ENCODE measurements at places on chromosomes 4 and X.

GRCh38 chrX:133653358-133653757 lies 238.1 kb upstream of the GPC4 start:
- no peak for DNase-seq

DNA sequence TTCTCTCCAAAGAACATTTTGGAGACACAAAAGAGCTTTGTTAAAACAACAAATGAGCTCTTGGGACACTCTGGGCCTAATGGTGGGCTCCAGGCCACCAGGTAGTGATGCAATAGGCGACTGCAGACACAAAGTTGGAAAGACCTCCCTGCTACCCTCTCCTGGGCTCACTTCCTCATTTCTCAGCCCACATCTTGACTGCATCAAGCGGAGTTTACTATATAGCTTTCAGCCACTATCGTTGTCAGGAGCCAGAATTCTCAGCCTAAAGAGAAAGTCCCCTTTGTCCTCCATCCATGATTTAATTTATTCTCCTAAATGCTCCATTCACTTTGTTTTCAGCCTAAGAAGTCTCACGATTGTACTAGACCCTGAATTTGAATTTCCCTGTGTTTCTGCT lies 114.9 kb downstream of the EFHC2 start:
- no peak for DNase-seq

- no peak for DNase-seq
Observed at GRCh38 chr4:11469650-11470437, 41.1 kb upstream of the HS3ST1 start.

GRCh38 chr4:74426101-74426500 lies 18.8 kb upstream of the AREG start:
- no peak for DNase-seq

DNA sequence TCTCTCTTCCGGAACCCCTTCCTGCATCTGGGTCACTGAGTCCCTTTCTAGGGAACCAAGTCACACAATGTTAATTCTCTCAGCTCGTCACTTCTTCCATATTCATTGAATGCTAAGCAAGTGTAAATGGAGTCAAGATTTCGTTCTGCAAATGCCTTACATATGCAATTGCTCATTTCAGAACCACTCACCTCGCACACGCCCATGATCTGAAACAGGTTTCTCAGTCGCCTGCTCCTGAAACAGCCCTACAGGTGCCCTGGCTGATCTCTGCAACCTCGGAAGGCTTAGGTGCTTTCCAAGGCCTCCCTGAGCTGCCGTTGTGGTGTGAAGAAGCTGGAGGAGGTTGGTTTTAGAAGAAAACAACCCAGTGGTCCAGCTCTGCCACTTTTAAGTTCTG lies 100.8 kb upstream of the MSX1 start:
- no peak for DNase-seq

GRCh38 chrX:37753384-37753783 lies 26.5 kb upstream of the CYBB start:
- no peak for DNase-seq

DNA sequence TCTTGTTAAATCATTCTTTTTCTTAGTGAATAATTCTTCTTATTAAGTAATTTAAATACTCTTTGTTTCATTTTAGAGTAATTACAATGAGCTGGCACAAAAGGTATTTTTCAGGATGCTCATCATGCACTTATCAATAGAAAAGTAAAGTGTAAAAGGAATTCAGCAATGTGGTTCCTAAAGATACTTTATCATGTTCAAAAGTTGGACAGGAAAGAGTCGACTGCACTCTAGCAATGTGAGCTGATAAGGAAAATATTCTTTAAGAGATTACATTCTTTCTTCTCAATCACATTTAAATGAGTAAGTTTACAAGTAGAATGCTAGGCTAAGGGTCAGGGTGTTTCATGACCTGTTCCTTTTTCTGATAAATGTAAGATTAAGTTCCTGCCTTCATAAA lies 609.5 kb upstream of the FAM241A start:
- no peak for DNase-seq

- DNase-seq = no peak
Observed at GRCh38 chr4:91846233-91846632, 457.5 kb upstream of the GRID2 start.

DNA sequence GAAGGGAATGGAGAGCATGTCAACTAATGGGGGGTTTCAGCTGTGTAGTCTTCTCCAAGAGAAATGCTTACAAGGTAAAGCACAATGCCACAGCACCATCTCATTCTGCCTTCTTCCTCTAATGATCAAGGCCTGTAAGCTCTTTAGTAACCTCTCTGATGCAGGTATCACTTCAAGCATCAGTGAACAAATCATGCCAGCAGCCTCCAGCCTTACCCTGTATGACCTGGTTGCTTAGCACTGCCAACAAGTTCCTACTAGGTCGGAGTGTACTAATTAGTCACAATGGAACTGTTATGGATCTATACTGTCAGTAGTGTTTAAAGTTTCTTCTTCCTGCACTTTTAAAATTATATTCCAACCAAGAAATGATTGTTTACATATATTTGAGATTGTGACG lies 197.7 kb downstream of the GRID2 start:
- no peak for DNase-seq

GRCh38 chr4:39446483-39446841 lies 12.3 kb downstream of the RPL9 start:
- no peak for DNase-seq

DNA sequence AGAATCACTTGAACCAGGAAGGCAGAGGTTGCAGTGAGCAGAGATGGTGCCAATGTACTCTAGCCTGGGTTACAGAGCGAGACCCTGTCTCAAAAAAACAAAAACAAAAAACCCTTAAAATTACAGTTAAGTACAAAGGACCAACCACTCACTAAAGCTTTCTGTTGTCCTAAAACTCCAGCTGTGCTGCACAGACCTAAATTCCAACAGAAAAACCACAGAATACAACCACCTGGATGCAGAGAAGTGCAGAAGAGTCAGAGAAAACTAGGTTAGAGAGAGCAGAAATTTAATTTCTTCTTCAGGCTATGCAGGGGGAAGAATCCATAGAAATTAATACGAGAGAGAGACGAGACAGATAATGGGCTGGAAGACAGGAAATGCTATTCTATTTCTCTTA lies 376.8 kb upstream of the CXorf51A start:
- DNase-seq = no peak

- DNase-seq = no peak
Observed at GRCh38 chrX:40012039-40012867, 85.5 kb downstream of the BCOR start.
